Uterus (tissue), 4 donors: ENCODE measurements at places on chromosomes 7 and 10. TPM values are rescaled to one million over a fixed set of nuclear protein-coding genes. Genes with fewer than 3 reads are reported as not detected.

Gene MACROH2A2
- 13.1 TPM for total RNA-seq

Gene FBXO24
- not detected for total RNA-seq

Gene PNLIPRP3
- not detected for total RNA-seq

Gene SLC13A1
- total RNA-seq: not detected

Gene GNAT3
- total RNA-seq: not detected

Gene LIPJ
- 1.2 TPM for total RNA-seq
